GM06990 (cell line): ENCODE measurements at places on chromosomes 4 and X.

GRCh38 chr4:39530682-39531081 is 3.4 kb upstream of the UGDH start:
- DNase-seq: no peak

DNA sequence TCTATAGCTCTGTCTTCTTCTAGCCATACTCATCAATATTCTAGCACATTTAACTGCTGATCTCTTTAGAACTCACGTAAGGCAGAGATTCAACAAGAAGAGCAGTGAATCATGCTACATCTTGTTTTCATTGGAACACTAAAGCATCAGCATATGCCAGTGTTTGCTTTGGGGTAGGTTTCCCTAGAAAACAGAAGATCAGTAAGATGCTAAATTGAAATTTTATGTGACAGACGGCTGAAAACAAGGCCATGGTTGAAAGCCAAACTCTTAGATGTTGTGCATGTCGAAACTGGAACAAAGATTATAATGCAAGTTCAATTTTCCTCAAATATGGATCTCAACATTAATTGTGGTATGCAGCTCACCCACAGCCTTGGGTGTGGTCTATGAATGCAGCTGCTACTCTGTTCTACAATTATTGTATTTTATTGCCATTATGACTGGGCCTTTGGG is 107.6 kb downstream of the PDLIM5 start:
- no peak for DNase-seq

GRCh38 chrX:70508296-70508911 is 63.8 kb downstream of the DLG3 start:
- no peak for DNase-seq

DNA sequence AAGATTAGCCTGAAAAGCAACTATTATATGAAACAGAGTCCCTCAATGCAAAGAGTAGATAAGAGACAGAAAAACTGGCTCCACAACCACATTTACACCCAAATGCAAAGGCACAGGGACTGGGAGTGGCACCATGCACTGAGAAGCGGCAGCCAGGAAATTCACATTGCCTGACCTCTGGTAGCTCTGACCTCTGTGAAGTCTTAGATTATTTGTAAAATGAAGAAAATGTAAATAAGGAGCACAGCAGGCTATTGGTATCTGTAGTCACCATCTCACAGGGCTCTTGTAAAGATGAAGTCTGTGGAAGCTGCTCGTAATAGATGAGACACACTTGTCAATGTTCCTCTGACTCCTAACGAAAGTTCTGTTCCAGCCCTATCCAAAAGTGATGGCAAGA is 69.7 kb downstream of the FAT1 start:
- DNase-seq: no peak
